ENCODE measurements at places on chromosomes 16 and 17. TPM values are rescaled to one million over a fixed set of nuclear protein-coding genes. Genes with fewer than 3 reads are reported as not detected.
A peak's percentile ranks its signal among the peaks of the same experiment; 100 is the strongest.

GRCh38 chr16:59527206-59527997 is 793.3 kb upstream of the GOT2 start:
- DNase-seq = no peak

GRCh38 chr16:26598061-26598460 is 468.7 kb upstream of the C16orf82 start:
- no peak for DNase-seq

- DNase-seq = no peak
Measured at GRCh38 chr16:81624760-81625543, 154.1 kb upstream of the PLCG2 start.

- DNase-seq = no peak
Measured at GRCh38 chr17:55224746-55225145, 40.0 kb upstream of the HLF start.

DNA sequence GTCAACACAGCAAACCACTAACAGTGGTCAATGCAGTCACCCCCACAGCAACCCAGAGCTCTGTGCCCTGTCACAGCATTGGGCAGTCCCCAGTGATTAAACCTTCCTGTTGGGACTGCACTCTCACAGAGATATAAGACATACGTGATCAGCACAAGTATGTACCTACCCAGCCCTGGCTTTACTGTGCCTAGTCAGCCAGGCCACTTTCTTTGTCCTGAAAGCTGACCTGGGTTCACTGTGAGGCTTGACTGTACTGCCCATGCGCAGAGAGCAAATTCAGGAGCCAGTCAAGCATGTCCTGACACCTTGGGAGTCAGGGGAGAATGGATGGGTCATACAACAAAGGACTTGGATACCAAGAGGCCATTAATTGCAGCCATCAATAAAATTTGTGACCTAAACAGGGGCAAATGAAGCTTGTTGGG is 10.9 kb upstream of the TMEM170A start:
- no peak for DNase-seq

- no peak for DNase-seq
Measured at GRCh38 chr17:42676424-42677011, at the start of gene PLEKHH3. Gene PLEKHH3, minus strand, starts transcription at chr17:42676994. Its CDS starts 431 bp downstream, at chr17:42676563.

GRCh38 chr16:57911743-57912142 is 59.2 kb downstream of the CNGB1 start:
- DNase-seq = no peak

DNA sequence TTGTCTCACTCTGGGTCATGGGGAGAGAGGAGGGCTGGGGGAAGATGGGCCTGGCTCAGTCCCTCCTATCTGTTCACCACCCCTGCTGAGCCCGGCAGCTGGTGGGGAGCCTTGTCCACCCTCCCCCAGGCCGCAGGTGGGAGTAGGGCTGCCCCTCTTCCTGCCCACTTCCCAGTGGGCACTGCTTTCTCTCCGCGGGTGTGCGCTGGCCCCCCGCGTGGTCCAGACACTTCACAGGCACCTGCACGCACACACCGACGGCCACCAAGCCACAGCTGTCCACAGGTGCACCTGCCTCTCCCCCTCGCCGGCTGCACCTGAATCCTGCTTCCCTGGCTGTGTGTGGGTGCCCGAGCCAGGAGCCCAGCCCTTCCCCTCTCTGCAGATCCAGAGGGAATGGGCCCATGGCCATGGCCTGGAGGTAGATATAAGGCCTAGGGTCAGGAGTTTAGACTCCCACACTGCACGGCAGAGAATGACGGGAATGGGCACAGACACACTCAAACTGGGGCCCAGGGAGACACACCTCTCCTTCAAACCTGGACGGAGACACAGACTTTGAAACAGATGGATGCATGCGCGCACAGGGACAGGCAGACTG is 2.0 kb downstream of the NHERF2 start:
- DNase-seq = no peak

DNA sequence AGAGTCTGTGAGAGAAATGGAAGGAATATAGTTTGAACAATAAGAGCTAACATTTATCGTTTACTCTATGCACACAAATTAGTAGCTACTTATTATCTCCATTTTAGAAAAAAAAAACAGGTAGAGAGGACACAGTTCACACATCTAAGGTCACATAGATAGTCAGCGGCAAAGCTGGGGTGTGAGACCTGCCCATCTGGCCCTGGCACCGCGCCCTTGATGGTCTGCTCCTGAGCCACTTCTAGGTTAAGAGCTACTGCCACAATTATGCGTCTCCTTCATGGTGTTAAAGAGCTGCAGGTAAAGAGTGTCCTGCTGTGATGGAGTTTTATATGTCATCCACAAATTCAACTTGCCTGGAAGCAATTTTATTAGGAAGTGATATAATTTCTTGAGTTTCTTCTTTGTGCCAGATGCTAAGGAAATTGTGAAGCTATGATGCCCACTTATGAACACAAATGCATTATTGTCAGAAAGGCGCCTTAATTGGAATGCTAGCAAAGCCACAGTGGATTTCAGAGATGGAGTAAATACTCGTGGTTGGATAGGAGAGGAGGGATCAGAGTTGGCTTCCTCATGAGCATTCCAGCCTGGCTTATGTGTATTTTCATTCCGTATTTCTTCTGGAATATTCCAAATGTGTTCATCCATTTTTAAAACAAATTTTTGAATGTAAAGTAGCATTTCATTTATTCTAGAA is 21.3 kb upstream of the MFSD6L start:
- DNase-seq = no peak

- no peak for DNase-seq
Measured at GRCh38 chr16:3292604-3293003, 9.3 kb downstream of the ZNF263 start.

GRCh38 chr17:62085511-62086408 is 20.7 kb upstream of the MED13 start:
- no peak for DNase-seq

- DNase-seq = no peak
Measured at GRCh38 chr17:57084361-57084801, 665 bp upstream of the AKAP1 start.

- no peak for DNase-seq
Measured at GRCh38 chr17:43517615-43518386, 28.3 kb downstream of the ETV4 start.

- peak; percentile 52 for DNase-seq
Measured at GRCh38 chr17:17835415-17836249, 1.2 kb downstream of the SREBF1 start.

- DNase-seq = peak; percentile 80
Measured at GRCh38 chr17:80859002-80859941, 132.4 kb upstream of the CHMP6 start.

GRCh38 chr17:39573447-39574298 is 34.0 kb downstream of the NEUROD2 start:
- peak; percentile 42 for DNase-seq

GRCh38 chr17:15403276-15403939 is 62.0 kb upstream of the TEKT3 start:
- no peak for DNase-seq

The DNAI2 gene
- not detected for total RNA-seq

The TLCD2 gene
- 5.1 TPM for total RNA-seq

The KRTAP4-4 gene
- total RNA-seq = not detected

The TBC1D3G gene
- total RNA-seq = not detected

The KRTAP16-1 gene
- not detected for total RNA-seq

The CHTF18 gene
- 31.7 TPM for total RNA-seq

The COX11 gene
- 75.1 TPM for total RNA-seq

The C16orf54 gene
- total RNA-seq = not detected

The CLEC18C gene
- total RNA-seq = 0.28 TPM

The ADAM11 gene
- total RNA-seq = 2.6 TPM

All from uterus (tissue), 4 donors.